ENCODE measurements at places on chromosomes 11 and 22. TPM values are rescaled to one million over a fixed set of nuclear protein-coding genes. Genes with fewer than 3 reads are reported as not detected.

A4GALT gene
- 0.61 TPM for total RNA-seq

DNA sequence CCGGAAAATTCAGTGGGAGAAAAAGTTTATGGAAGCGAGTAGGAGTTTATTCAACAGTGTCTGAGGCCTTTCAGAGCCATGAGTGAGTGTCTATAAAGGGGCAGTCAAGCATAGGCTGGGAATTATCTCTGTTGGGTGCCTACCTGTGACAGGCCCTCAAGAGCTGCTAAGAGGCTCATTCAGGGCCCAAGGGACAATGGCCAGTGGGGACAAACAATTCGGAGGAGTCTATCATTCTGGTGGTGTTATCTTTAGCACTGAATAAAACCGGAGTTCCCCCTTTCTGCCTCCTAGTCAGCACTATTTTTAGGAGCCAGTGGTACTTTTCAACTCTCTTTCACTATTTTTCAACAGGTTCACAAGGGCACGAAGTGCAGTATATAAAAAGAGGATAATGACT is 89.5 kb upstream of the HTATIP2 start:
- no peaks in the 10 kb centered on the region for H3K36me3 ChIP-seq
- H3K4me3 ChIP-seq: no peak overlapping the region
- H3K27ac ChIP-seq: no peak overlapping the region
- peaks cover 4% of the 10 kb centered on the region for H3K4me1 ChIP-seq
- no peak for DNase-seq
- H3K27me3 ChIP-seq: peaks cover 19% of the 10 kb centered on the region

GRCh38 chr11:85475660-85476517 is 151.3 kb downstream of the DLG2 start:
- H3K4me3 ChIP-seq: no peak overlapping the region
- peaks cover 2% of the 10 kb centered on the region for H3K36me3 ChIP-seq
- H3K27ac ChIP-seq: no peak overlapping the region
- H3K4me1 ChIP-seq: no peaks in the 10 kb centered on the region
- H3K27me3 ChIP-seq: no peaks in the 10 kb centered on the region

OR10A2 gene
- not detected for total RNA-seq

GRCh38 chr11:120658071-120658423 is 146.5 kb downstream of the GRIK4 start:
- H3K27ac ChIP-seq: no peak overlapping the region
- H3K4me3 ChIP-seq: no peak overlapping the region
- DNase-seq: no peak
- H3K36me3 ChIP-seq: no peaks in the 10 kb centered on the region
- H3K27me3 ChIP-seq: peaks cover 2% of the 10 kb centered on the region

GRCh38 chr22:38788021-38788816 is 5.7 kb downstream of the DNAL4 start:
- H3K4me1 ChIP-seq: peaks cover 5% of the 10 kb centered on the region
- no peaks in the 10 kb centered on the region for H3K36me3 ChIP-seq
- H3K27me3 ChIP-seq: no peaks in the 10 kb centered on the region
- no peak overlapping the region for H3K27ac ChIP-seq
- H3K4me3 ChIP-seq: no peak overlapping the region

OR52H1 gene
- not detected for total RNA-seq

XRRA1 gene
- 32.2 TPM for total RNA-seq

FIBIN gene
- total RNA-seq: not detected

KCNJ11 gene
- 0.99 TPM for total RNA-seq

DNA sequence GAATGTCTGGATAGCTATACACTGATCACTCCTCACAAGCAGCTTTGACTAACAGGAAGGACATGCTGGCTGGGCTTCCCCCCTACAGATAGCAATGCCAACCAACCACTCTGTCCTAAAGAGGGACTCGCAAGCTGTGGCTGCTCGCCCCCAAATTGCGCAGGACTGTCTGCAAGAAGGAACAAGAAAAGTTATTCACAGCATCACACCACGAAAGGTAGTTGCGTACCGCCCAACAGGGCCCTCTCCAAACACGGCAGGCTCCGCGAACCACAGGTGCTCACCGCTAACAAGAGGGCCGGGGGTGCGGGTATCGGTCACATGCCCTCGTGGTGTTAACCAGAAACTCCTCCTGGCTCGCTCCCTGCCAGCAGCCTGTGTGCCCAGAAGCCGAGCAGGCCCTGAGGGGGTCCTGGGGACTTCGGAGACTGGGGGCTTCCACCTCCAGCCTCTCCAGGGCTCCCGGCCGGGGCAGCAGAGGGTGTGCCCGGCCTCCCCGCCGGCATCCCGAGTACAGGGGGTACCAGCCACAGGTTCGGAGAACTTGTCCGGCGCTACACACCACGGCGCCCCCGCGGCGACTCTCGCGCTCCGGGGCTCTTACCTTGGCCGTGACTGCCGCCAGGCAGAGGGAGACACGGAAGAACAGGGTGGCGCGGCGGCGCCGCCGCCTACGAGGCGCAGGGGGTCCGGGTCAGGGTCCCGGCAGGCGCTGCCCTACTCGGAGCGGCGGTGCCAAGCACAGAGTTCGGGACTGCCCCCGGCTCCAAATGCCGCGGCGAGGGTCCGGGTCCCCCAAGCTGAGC is 682 bp downstream of the LARGE1 start:
- no peak overlapping the region for H3K27ac ChIP-seq
- H3K4me3 ChIP-seq: peak overlapping the region; percentile 7

PDGFD gene
- total RNA-seq: 0.15 TPM

GRCh38 chr22:26671317-26672059 is 14.1 kb downstream of the MIAT start:
- peaks cover 73% of the 10 kb centered on the region for H3K4me1 ChIP-seq
- peak; percentile 87 for DNase-seq
- H3K36me3 ChIP-seq: peaks cover 32% of the 10 kb centered on the region
- H3K27me3 ChIP-seq: no peaks in the 10 kb centered on the region
- H3K4me3 ChIP-seq: peak overlapping the region; percentile 93

GRCh38 chr11:61114913-61115312 is 12.6 kb downstream of the CD5 start:
- H3K4me1 ChIP-seq: peaks cover 77% of the 10 kb centered on the region
- peak overlapping the region; percentile 9 for H3K27ac ChIP-seq
- H3K4me3 ChIP-seq: no peak overlapping the region
- H3K36me3 ChIP-seq: peaks cover 66% of the 10 kb centered on the region
- no peaks in the 10 kb centered on the region for H3K27me3 ChIP-seq
- DNase-seq: no peak

PLAAT2 gene
- 1.3 TPM for total RNA-seq

DNA sequence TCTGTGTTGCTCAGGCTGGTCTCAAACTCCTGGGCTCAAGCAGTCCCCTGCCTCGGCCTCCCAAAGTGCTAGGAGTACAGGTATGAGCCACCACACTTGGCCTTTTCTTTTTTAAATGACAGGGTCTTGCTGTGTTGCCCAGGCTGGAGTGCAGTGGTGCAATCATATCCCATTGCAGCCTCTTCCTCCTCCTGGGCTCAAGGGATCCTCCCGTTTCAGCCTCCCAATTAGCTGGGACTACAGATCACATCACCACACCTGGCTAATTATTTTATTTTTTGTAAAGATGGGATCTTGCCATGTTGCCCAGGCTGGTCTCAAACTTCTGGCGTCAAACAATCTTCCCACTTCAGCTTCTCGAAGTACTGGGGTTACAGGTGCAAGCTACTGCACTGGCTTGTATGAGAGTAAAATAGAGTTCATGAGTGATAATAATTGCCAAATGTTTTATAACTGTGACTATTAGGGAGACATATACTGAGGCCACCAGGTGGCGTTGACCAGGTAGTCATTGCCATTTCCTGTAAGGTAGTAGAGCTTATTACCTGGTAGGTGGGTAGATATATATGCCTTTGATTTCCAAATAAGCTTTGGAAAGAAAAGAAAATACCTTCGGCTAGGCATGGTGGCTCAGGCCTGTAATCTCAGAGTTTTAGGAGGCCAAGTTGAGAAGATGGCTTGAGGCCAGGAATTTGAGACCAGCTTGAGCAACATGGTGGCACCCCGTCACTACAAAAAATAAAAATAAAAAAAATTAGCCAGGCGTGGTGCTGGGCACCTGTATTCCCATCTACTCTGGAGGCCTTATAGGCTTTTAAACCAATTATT is 5.4 kb downstream of the FDX1 start:
- peaks cover 56% of the 10 kb centered on the region for H3K4me1 ChIP-seq
- peak; percentile 49 for DNase-seq
- H3K27ac ChIP-seq: no peak overlapping the region
- no peak overlapping the region for H3K4me3 ChIP-seq

DLG2 gene
- total RNA-seq: 1.4 TPM

SCUBE2 gene
- total RNA-seq: not detected

GRCh38 chr11:27886857-27887256 is 186.6 kb upstream of the BDNF start:
- no peaks in the 10 kb centered on the region for H3K27me3 ChIP-seq
- DNase-seq: no peak
- H3K36me3 ChIP-seq: no peaks in the 10 kb centered on the region
- H3K4me1 ChIP-seq: no peaks in the 10 kb centered on the region
- H3K4me3 ChIP-seq: no peak overlapping the region

GRCh38 chr11:93747122-93747521 is 5.7 kb downstream of the C11orf54 start:
- H3K27me3 ChIP-seq: no peaks in the 10 kb centered on the region
- peaks cover 9% of the 10 kb centered on the region for H3K36me3 ChIP-seq
- peaks cover 14% of the 10 kb centered on the region for H3K4me1 ChIP-seq
- no peak overlapping the region for H3K27ac ChIP-seq
- no peak overlapping the region for H3K4me3 ChIP-seq

ADAMTS8 gene
- not detected for total RNA-seq

DNA sequence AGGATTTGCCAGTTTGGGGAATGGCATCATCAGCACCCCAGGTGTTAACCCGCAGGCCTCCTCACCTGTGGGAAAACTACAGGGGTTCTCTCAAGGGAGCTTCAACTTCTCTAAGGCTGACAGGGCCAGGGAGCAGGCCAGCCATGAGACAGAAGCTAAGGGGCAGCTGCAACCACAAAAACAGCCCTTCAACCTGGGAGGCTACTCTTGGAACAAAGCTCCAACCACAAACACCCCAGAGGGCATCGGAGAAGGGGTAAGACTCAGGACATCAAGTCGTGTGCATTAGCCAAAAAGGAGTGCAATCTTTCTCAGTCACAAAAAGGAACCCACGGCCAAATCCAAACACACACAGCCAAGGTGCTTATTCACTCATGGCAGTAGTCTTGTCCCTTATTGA is 103.0 kb downstream of the PLEKHA7 start:
- H3K36me3 ChIP-seq: no peaks in the 10 kb centered on the region
- peaks cover 12% of the 10 kb centered on the region for H3K4me1 ChIP-seq
- H3K27ac ChIP-seq: no peak overlapping the region
- H3K27me3 ChIP-seq: no peaks in the 10 kb centered on the region
- H3K4me3 ChIP-seq: no peak overlapping the region
- DNase-seq: no peak

- no peaks in the 10 kb centered on the region for H3K4me1 ChIP-seq
- no peak overlapping the region for H3K4me3 ChIP-seq
- peaks cover 12% of the 10 kb centered on the region for H3K27me3 ChIP-seq
- no peak overlapping the region for H3K27ac ChIP-seq
- no peak for DNase-seq
Measured at GRCh38 chr22:44248926-44249325, 63.8 kb downstream of the SHISAL1 start.

GRCh38 chr11:114799476-114799875 is 121.1 kb downstream of the NXPE2 start:
- no peak overlapping the region for H3K4me3 ChIP-seq
- H3K4me1 ChIP-seq: no peaks in the 10 kb centered on the region
- no peaks in the 10 kb centered on the region for H3K36me3 ChIP-seq
- H3K27me3 ChIP-seq: peaks cover 5% of the 10 kb centered on the region

DNA sequence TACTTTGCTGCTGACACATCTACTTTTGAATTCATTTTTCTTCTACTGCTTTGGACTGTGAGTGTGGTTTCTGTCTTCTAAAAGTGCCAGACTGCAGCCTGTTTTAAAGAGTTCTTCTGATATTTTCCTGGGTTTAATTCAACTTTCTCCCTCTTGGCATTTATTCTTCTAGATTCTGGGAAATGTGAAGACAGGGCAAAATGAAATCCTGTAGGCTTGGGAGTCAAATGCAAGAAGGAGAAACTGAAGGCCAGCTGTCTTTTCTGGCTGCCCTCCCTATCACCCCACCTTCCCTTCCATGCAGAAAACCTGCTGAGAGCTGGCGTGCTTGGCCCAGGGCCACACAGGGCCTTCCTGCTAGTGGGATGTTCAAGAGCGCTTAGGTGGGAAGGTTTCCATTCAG is 7.6 kb downstream of the ZNF70 start:
- H3K4me3 ChIP-seq: no peak overlapping the region
- H3K4me1 ChIP-seq: peaks cover 4% of the 10 kb centered on the region
- peaks cover 24% of the 10 kb centered on the region for H3K36me3 ChIP-seq
- DNase-seq: no peak

GRCh38 chr11:76234416-76235232 is 28.3 kb upstream of the WNT11 start:
- peak; percentile 61 for DNase-seq
- no peaks in the 10 kb centered on the region for H3K36me3 ChIP-seq
- peak overlapping the region; percentile 77 for H3K4me3 ChIP-seq
- H3K27ac ChIP-seq: peak overlapping the region; percentile 95
- H3K27me3 ChIP-seq: peaks cover 17% of the 10 kb centered on the region

DNA sequence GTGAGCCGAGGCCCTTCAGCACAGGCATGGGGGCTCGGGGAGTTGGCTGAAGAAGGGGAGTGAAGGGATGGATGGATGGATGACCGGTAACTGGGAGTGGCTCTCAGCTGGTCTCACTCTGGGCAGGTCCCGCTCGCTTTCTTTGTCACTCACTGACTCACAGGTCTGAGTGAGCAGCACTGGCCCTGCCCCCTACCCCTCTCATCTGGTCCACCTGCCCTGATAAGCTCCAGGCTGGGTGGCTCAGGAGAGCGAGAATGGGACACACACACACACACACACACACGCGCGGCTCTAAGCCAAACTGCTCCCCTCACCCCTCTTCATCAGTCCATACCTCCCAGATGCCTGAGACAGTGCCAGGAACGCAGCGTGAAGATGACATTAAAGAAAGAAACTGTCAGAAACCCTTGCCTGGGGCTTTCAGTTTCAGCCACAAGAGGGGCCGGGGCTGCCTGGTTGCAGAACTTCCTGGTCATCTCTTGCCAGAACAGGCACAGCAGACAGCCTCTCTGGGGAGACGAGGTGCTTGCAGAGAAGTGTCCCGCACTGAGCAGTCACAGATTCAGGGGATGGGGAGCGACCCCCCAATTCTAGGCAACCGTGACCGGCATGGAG is 16.5 kb upstream of the SHISAL1 start:
- peak; percentile 82 for DNase-seq
- peak overlapping the region; percentile 18 for H3K27ac ChIP-seq
- H3K36me3 ChIP-seq: no peaks in the 10 kb centered on the region
- peaks cover 31% of the 10 kb centered on the region for H3K4me1 ChIP-seq
- H3K27me3 ChIP-seq: peaks cover 71% of the 10 kb centered on the region
- no peak overlapping the region for H3K4me3 ChIP-seq

KRTAP5-10 gene
- not detected for total RNA-seq

DNA sequence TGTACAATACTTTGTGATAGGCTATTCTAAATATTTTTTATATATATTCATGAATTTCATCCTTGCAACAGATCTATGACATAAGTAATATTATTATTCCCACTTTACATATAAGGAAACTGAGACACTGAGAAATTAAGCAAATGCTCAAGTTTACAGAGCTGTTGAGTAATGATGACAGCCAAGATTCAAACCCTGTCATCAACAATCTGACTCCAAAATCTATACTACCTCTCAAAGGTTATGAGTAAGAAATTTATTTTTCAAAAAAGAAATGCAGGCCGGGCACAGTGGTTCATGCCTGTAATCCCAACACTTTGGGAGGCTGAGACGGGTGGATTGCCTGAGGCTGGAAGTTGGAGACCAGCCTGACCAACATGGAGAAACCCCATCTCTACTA is 22.6 kb upstream of the SOX6 start:
- no peak overlapping the region for H3K4me3 ChIP-seq
- H3K36me3 ChIP-seq: no peaks in the 10 kb centered on the region
- no peaks in the 10 kb centered on the region for H3K4me1 ChIP-seq
- H3K27ac ChIP-seq: no peak overlapping the region
- no peak for DNase-seq
- no peaks in the 10 kb centered on the region for H3K27me3 ChIP-seq

LRRC75B gene
- total RNA-seq: 1.6 TPM
